Dorsolateral prefrontal cortex (tissue), 122 donors: ENCODE measurements at places on chromosomes 3 and 15. TPM values are rescaled to one million over a fixed set of nuclear protein-coding genes. Genes with fewer than 3 reads are reported as not detected.

PCSK6 gene
- total RNA-seq, result 57.2 TPM

ONECUT1 gene
- total RNA-seq, result 1.5 TPM

TRH gene
- total RNA-seq, result 0.90 TPM

ZNF620 gene
- 7.4 TPM for total RNA-seq

CCR9 gene
- total RNA-seq, result not detected

DUOXA2 gene
- total RNA-seq, result not detected

C2CD4A gene
- total RNA-seq, result not detected

DNA sequence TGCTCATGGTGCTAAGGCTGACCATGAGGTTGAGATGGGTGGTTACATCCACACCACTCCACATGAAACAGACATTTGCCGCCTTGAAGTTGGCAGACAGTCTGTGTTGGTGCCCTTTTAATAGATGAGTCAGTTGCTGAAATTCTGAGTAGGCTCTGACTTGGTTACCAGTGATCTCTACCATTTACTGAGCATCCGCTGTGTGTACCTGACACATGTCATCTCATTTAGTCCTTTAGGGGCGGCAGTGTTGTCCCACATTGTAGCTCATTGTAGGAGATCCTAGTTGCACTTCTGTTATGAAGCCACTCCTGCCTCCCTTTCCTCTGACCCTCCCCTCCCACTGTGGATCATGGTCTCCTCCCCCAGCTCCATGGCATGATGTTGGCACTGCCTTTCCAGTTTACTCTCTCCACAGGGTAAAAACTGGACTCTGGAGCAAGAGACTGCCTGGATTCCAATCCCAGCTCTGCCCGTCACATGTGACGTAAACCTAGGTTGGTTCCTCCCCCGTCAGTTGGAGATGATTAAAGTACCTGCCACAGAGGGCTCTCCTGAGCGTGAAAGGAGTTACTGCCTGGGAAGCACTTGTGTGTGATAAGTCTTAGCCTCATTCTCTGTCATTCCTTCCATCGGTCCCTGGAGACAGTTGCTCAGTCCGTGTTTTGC lies 21.6 kb downstream of the SLCO3A1 start:
- DNase-seq, result no peak

DNA sequence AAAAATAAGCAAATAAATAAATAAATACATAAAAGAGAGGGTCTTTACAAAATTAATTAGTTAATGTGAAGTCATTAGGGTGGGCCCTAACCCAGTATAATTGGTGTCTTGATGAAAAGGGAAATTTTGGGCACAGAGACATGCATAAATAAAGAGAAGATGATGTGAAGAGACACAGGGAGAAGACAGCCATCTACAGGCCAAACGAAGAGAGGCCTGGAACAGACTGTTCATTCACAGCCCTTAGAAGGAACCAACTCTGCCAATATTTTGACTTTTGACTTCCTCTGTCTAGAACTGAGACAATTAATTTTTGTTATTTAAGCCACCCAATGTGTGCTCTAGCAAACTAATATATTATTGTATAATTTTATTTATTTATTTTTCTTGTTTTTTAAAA lies 29.6 kb upstream of the SELENOK start:
- no peak for DNase-seq

DNA sequence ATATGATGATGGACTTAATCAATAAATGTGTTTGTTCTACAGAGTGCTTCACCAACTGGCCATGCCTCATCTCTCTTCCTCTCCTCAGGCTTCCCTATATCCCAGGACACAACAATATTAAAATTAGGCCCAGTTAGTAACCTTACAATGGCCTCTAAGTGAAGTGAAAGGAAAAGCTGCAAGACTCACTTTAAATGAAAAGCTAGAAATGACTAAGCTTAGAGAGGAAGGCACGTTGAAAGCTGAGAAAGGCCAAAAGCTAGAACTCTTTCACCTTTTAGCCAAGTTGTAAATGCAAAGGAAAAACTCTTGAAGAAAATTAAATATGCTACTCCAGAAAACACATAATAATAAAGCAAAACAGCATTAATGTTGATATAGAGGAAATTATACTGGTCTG lies 1010.3 kb downstream of the NAALADL2 start:
- no peak for DNase-seq

- no peak for DNase-seq
These were observed 16.3 kb upstream of the MYZAP start for GRCh38 chr15:57575363-57575762.

DNA sequence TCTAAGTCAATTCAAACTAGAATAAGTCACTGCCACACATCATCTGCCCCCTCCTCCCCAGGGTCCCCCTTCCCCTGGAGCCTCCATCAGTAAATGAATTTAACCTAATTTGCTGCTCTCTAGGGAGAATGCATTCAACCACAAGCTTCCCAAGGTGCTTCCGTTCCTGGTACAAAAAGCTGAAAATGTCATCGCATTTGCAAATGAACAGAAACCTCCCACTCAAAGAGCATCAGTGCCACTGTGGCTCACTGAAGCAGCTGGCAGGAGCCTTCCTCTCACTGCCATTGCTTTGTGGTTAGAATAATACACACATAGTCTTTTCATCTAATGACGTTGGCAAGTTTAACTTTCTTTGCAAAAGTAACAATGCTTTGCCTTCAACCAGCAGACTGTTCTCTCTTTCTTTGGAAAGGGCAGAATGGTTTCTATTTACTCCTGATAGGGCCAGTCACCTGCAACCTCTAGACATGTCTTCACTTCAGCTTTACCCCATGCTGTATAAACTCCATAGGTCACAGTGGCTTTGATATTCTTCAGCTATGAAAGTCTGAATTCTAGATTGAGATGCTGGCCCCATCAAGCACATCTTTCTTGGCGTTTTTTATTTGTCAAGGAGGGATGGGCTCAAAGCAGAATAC lies 238.1 kb downstream of the CPNE4 start:
- DNase-seq, result no peak

DNA sequence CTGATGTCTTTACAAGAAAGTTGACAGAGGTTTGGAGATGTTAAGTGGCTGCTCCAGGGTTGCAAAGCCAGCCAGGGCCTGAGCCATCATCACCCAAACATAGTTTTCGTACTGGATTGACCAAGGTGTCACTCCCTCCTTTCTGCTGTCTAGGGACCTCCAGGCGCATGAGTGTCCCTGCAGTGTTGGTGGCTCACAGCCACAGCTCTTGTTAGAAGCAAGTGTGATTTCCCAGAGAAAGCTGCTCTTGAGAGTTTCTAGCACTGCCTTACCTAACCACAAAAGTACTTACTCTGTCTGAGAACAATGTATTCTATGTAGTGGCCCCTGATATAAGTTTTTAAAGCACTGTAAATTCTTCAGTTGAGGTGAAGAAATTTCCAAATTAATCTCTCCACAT lies 144.1 kb downstream of the SOX2 start:
- DNase-seq, result no peak

DNA sequence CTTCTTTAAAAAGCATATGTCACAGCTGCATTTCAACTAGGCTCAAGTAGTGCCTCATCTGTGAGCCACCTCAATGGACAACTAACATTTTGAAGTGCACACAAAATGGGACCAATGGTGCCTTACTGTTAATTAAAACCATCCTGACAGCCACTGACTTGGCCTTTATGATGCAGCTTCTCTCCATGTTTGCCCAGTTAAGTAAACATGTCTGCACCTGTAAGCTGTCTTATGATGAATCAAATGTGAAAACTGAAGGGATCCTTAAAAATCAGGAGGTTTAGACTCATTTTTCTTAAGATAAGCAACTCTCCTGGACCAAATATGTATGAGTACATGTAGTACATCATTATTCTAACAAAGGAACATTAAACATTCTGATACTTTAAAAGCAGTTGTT lies 861.6 kb downstream of the ROBO1 start:
- no peak for DNase-seq

DNA sequence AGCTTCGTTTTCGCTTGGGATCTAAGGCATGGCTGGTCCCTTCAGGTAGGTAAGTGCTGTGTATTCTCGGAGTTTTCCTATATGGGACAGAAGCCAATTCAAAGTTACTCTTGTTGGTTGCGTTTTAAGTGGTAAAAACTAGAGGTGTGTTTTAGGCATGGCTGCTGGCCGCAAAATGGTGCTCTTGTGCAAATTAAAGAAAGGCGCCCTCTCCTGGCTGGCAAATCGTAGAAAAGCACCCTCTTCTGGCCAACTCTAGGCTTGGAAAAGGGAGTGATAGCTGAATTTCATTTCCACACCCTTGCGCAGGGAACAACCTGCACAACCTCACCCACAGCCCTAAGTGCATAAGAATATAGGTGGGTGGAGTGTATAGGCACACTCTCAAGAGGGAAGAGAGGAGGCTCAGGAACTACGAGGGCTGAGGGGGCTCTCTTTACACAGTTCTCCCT lies 23.5 kb downstream of the DRD3 start:
- no peak for DNase-seq

DNA sequence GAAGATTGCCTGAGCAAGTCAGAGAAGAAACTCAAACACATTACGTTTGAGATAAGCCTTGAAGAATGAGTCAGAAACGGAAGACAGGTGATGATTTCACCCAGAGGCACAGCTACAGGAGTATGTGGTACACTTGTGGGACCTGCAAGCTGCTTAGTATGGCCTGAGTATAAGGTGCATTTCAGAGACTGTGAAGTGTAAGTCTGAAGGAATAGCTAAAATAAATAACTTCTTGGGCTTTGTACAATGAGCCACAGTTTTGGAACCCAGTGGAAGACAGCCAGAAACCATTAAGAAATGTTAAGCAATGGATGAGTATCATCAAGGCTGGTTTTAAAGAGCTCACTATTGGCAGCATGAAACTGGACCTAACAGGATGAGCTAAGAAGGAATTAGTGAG lies 826.2 kb downstream of the ROBO1 start:
- no peak for DNase-seq

GRCh38 chr15:66076591-66077319 lies 176.8 kb downstream of the MEGF11 start:
- no peak for DNase-seq

- DNase-seq, result no peak
These were observed 104.8 kb upstream of the HERC1 start for GRCh38 chr15:63938486-63939061.
